ENCODE measurements at places on chromosomes 16 and 17. TPM values are rescaled to one million over a fixed set of nuclear protein-coding genes. Genes with fewer than 3 reads are reported as not detected.

DNA sequence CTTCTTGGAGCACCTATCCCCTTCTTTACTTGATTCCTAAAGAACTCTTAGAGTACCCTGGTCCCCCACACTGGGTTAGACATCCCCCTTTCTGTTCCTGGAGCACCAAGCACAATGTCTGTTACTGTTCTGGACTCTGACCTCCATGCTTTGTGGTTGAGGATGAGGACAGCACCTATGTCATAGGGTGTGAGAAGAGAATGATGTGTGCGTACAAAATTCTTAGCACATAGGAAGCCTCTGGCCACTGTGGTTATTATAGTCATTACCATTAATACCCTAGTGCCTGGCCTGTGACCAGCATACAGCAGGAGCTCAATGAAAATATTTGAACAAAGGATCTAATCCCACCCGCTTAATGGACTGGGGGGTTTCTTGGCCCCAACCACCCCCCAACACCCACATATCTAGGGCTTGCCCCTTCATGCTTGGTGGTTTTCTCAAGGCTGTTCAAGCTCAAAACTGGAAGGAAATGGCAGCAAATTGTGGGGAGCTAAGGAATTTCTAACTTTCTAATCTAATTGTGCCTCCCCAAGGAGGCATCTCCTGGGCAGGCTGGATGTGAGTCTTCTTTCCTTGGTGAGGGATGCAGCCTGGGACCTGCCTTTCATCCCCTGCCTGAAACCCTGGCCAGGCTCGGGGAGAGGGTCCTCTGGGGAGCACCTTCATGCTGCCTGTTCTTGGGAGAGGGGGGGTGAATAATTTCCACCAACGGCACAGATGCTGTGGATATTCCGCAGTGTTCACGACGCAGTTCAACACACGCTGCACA is 1.5 kb upstream of the CMIP start:
- H3K36me3 ChIP-seq: no peaks in the 10 kb centered on the region
- no peaks in the 10 kb centered on the region for H3K27me3 ChIP-seq
- peak overlapping the region; percentile 83 for H3K27ac ChIP-seq
- peaks cover 9% of the 10 kb centered on the region for H3K4me1 ChIP-seq
- DNase-seq: no peak

GRCh38 chr17:55237268-55237667 is 27.5 kb upstream of the HLF start:
- H3K36me3 ChIP-seq: no peaks in the 10 kb centered on the region
- H3K4me3 ChIP-seq: no peak overlapping the region
- H3K27me3 ChIP-seq: no peaks in the 10 kb centered on the region
- H3K4me1 ChIP-seq: peaks cover 14% of the 10 kb centered on the region

The LGALS9C gene
- not detected for total RNA-seq

DNA sequence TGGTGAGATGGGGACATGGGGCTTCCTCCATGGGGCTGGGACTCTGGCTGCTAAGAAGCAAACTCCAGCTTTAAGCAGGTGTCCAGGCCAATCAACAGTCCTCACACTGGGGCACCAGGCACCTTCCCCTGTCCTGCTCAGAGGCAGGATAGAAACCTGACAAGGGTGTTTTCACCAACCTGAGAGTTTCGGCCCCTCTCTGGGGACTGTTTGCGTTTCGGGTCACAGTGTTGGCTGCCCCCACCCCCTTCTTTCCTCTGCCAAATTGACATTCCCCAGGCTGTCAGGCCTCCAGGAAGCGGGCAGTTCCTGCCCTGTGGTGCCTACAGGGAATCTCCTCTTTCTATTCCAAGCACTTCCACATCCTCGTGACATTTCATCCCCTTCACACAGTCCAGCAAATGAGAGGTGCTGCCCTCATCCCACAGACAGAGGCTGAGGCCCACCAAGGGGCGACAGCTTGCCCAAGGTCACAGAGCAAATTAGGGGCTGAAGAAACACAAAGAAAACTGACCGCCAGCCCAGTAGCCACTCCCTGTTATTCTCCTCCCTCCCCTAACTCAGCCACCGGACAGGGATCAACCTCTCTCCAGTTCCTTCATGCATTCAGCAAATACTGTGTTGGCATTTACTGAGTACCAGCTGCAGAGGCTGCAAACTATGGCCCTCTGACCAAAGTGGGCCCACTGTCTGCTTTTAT is 38.0 kb downstream of the MMP15 start:
- H3K27me3 ChIP-seq: no peaks in the 10 kb centered on the region
- peaks cover 6% of the 10 kb centered on the region for H3K4me1 ChIP-seq
- no peaks in the 10 kb centered on the region for H3K36me3 ChIP-seq
- no peak overlapping the region for H3K27ac ChIP-seq
- no peak overlapping the region for H3K4me3 ChIP-seq
- no peak for DNase-seq

DNA sequence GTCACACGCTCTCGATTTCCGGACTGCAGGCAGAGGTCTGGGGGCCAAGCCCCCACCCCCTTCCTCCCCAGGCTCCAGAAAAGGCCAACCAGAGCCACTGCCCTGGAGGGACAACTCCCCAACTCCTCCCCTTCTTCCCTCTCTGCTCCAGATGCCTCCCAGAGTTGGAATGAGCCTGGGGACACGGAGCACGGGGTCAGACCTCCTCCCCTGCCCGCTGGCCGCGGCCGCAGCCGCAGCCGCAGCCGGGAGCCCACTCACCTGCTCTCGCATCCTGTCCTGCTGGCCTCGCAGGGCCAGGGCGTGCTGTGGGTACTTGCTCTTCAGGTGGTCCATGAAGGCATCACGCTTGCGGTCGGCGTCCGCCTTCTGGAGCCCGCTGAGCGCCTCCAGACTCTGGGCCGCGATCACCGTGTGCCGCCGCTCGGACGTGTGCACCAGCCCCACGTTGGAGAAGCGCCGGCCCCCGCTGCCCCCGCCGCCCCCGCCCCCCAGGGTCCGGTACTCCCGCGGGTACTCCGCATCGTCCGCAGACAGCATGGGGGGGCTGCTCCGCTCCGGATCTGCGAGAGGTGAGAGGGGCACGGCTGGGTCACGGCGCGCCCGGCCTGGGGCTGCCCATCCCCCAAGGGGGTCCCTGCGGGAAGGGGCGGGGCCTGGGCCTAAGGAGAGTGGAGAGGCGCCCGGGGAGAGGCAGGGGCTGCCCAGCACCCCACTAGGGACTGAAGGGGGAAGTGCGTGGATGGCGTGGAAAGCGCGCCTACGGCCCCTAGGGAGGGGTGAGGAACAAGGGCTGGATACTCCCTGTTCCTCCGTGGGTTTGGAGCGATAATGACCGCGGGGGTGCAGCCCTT is 27.3 kb downstream of the SRCIN1 start:
- H3K27ac ChIP-seq: no peak overlapping the region
- H3K27me3 ChIP-seq: peaks cover 91% of the 10 kb centered on the region
- H3K4me1 ChIP-seq: peaks cover 21% of the 10 kb centered on the region

The CASKIN1 gene
- total RNA-seq: 0.17 TPM

The WFIKKN1 gene
- 0.80 TPM for total RNA-seq

The PERCC1 gene
- total RNA-seq: not detected

GRCh38 chr17:73593249-73593965 is 50.8 kb downstream of the SDK2 start:
- H3K36me3 ChIP-seq: no peaks in the 10 kb centered on the region
- no peak overlapping the region for H3K4me3 ChIP-seq
- no peaks in the 10 kb centered on the region for H3K4me1 ChIP-seq
- H3K27ac ChIP-seq: no peak overlapping the region
- no peaks in the 10 kb centered on the region for H3K27me3 ChIP-seq
- DNase-seq: no peak

GRCh38 chr16:69616082-69616481 is 50.3 kb downstream of the NFAT5 start:
- peak overlapping the region; percentile 17 for H3K27ac ChIP-seq
- H3K4me1 ChIP-seq: peaks cover 70% of the 10 kb centered on the region
- DNase-seq: no peak
- no peaks in the 10 kb centered on the region for H3K27me3 ChIP-seq

GRCh38 chr17:78458736-78459335 is 80.4 kb downstream of the PGS1 start:
- no peak for DNase-seq
- H3K27ac ChIP-seq: no peak overlapping the region
- H3K27me3 ChIP-seq: no peaks in the 10 kb centered on the region
- H3K4me3 ChIP-seq: no peak overlapping the region

The IL21R gene
- total RNA-seq: not detected

DNA sequence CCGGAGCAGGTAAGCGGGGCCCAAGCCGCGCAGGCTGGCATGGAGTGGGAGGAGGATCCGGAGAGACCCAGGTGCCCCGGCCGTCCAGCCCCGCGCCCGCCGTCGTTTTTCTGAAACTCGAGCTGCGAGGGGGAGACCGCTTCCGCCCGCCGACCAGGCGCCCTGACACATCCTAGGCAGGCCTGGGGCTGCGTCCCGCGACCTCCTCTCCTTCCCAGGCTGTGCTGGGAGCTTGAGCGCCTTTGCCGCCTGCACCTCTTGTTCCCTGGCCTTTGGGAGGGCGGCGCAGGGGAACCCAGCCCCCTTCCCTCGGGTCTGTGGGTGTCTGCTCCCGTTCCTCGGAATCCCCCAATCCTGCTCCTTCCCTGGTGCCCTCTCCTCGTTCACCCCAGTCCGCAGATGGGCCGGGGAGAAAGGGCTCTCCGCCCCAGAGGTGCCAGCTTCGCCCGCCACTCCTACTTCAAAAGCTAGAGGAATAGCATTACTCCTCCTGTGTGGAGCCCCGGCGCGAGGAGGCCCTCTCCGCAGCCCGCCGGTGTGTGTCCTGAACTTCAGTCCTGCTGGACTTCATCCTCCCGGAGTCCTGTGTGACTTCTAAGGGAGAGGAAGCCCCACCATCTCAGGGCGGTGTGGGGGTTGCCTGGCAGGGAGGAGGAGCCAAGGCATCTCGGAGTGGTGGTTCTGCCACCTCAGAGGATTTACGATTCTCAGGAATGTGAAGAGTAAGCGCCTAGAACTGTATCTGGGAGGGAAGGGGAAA is 1.0 kb downstream of the NHERF1 start:
- peaks cover 34% of the 10 kb centered on the region for H3K4me1 ChIP-seq
- no peaks in the 10 kb centered on the region for H3K36me3 ChIP-seq
- H3K27me3 ChIP-seq: no peaks in the 10 kb centered on the region
- no peak for DNase-seq
- H3K4me3 ChIP-seq: peak overlapping the region; percentile 77

The HOXB13 gene
- total RNA-seq: not detected

DNA sequence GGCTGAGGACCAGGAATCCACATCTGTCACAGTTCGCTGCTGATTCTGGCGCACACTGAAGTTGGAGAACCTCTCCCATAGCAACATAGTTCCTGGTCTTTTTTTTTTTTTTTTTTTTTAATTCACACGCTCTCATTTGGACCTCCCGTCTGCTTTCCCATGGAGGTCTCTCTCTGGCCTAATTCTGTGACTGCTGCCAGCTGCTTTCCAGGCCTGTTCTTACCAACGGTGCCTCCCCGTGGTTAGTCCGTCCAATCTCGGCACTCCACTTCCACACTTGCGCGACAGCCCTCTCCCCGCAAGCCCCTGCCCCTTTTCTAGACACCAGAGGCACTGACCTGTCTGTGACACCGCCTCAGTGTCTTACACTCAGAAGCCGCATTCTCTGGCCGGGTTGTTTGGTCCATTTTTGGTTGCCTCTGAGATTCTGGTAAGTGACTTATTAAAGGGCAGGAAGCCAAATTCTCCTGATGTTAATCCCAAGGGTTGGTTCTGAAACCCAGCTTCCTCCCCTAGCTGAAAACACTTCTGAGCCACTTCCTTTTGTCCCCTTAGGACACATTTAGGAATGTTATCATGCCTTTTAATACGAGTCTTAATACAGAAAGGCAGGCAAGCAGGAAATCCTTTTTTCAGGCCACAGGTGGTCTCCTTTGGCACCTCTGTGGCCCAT is 1.1 kb upstream of the AKTIP start:
- H3K4me1 ChIP-seq: peaks cover 42% of the 10 kb centered on the region
- H3K27me3 ChIP-seq: no peaks in the 10 kb centered on the region
- peak; percentile 92 for DNase-seq
- H3K27ac ChIP-seq: peak overlapping the region; percentile 96
- H3K4me3 ChIP-seq: peak overlapping the region; percentile 72

The TMEM220 gene
- total RNA-seq: 15.4 TPM

- H3K27ac ChIP-seq: no peak overlapping the region
- no peak for DNase-seq
- H3K4me3 ChIP-seq: no peak overlapping the region
- H3K27me3 ChIP-seq: no peaks in the 10 kb centered on the region
These were observed 15.0 kb downstream of the SLC46A1 start for GRCh38 chr17:28390984-28391383.

The GNG13 gene
- total RNA-seq: not detected

DNA sequence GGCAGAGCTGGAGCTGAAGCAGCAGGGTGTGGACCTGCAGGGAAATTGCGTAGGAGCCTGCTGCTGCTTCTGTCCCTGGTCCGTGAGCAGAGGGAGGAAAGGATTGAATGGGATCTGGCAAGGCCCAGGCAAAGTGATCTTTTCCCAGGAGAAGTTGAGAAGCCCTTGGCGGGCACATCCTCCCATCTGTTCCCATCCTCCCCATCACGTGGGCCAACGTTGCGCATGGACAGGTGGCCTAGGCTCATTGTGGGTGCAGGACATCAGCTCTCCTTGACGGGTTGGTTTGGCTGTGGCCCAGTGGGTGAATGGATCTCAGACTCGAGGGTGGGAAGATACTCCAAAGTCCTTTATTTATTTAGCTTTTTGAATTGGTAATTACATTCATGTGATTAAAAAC is 29.4 kb upstream of the POLR3E start:
- no peak overlapping the region for H3K4me3 ChIP-seq
- peaks cover 60% of the 10 kb centered on the region for H3K36me3 ChIP-seq
- H3K27ac ChIP-seq: no peak overlapping the region
- DNase-seq: no peak
- no peaks in the 10 kb centered on the region for H3K27me3 ChIP-seq
- no peaks in the 10 kb centered on the region for H3K4me1 ChIP-seq

The KARS1 gene
- total RNA-seq: 120 TPM

The DHODH gene
- 6.8 TPM for total RNA-seq

The RRAD gene
- 63.9 TPM for total RNA-seq

DNA sequence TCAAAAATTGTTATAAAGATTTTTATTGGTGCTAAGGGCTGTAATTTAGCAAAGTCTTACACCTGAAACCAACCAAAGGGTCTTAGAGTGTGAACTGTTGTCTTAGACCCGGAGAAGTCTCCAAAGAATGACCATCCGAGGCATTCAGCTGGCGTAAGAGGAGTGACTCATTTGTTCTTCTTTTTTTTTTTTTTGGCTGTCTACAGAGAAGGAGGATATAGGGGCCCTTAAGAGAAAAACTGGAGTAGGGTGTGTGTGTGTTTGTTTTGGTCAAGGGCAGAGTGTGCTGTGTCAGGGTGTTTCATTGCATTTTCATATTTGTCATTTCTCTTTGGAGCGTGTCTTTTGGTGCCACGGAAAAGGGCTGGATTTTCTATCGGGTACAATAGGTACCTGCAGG is 508.0 kb downstream of the WWOX start:
- no peaks in the 10 kb centered on the region for H3K36me3 ChIP-seq
- H3K27ac ChIP-seq: peak overlapping the region; percentile 47
- no peak for DNase-seq

- H3K27me3 ChIP-seq: no peaks in the 10 kb centered on the region
- DNase-seq: no peak
- no peak overlapping the region for H3K27ac ChIP-seq
- H3K4me1 ChIP-seq: peaks cover 19% of the 10 kb centered on the region
- no peaks in the 10 kb centered on the region for H3K36me3 ChIP-seq
These were observed 11.7 kb downstream of the RHBDL3 start for GRCh38 chr17:32277284-32277683.

Measured in esophagus muscularis mucosa (tissue), 4 donors.